ENCODE measurements at places on chromosomes 3 and 15.

- DNase-seq: no peak
Measured at GRCh38 chr15:52783191-52783829, 6.8 kb downstream of the ONECUT1 start.

GRCh38 chr3:119481079-119481478 lies 12.3 kb downstream of the POGLUT1 start:
- no peak for DNase-seq

- DNase-seq: no peak
Measured at GRCh38 chr15:50148362-50148963, 29.4 kb upstream of the ATP8B4 start.

- DNase-seq: no peak
Measured at GRCh38 chr15:63915873-63916771, 82.4 kb upstream of the HERC1 start.

DNA sequence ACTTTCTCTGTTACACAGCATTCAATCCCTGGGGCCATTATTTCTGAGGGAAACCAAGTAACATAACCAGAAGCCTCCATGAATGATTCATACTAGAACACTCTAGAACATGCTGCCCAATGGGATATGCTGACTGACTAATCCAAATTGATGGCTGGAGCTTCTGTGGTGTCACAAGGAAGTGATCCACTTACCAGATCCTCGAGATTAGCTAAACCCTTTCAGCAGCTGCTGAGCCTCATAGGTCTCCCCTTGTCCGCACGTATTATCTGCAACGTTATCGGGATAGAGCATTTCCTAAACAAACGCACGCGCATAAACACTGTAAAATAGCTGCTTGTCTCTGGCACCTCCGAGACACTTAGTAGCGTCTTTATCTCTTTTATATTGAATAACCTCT lies 61.2 kb upstream of the PROK2 start:
- no peak for DNase-seq
